NCI-H774 (cell line): ENCODE measurements at places on chromosomes 3 and 15.

GRCh38 chr15:100889385-100890050 lies 9.9 kb downstream of the ALDH1A3 start:
- no peak for DNase-seq

- DNase-seq, result no peak
These were observed 14.7 kb upstream of the RAB6B start for GRCh38 chr3:133910422-133910821.

- DNase-seq, result no peak
These were observed 2.1 kb upstream of the ALDH1A3 start for GRCh38 chr15:100877551-100877950.

DNA sequence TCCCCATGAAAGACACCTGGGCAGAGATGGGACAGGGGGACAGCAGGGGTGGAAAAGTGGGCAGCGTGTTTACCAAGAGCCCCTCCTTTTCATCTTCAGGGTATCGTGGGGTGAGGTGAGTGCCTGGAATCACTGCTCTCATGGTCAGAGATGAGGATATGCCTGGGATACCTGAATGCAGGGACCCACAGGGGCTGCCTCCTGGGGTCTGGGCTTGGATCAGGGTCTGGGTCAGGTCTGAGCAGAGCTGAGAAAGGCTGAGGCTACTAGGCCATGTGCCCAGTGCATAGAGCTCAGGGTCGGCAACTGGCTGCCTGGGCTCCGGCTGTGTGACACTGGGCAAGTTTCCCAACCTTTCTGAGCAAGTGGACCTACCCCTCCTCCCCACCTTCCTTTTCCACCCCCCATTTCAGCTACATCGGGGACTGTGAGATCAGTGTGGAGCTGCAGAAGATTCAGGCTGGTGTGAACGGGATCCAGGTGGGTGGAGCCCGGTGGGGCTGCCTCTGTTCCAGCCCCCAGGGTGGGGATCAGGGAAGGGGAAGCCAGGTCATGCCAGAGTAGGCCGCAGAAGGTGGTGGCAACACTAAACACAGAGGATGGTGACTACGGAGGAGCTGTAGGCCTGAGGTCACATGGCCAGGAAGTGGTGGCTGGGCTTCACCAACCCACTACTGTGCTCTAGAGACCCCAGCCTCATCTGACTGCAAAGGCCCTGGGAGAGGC lies 24.5 kb downstream of the ESYT3 start:
- no peak for DNase-seq

- no peak for DNase-seq
These were observed 38.2 kb downstream of the KLHL25 start for GRCh38 chr15:85756411-85757072.

DNA sequence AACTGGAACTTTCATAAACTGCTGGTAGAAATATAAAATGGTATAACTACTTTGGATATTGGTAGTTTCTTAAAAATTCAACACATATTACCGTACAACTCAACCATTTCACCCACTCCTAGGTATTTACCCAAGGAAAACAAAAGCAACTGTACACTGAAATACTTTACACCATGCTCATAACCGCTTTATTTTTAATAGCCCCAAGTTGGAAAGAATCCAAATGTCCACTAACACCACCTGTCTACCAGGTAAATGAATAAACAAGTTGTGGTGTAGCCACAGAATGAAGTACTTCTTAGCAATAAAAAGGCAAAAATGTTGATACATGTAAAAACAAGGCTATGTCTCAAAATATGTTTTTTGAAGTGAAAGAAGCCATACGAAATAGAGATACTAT lies 215.9 kb upstream of the PEX5L start:
- peak; percentile 86 for DNase-seq

DNA sequence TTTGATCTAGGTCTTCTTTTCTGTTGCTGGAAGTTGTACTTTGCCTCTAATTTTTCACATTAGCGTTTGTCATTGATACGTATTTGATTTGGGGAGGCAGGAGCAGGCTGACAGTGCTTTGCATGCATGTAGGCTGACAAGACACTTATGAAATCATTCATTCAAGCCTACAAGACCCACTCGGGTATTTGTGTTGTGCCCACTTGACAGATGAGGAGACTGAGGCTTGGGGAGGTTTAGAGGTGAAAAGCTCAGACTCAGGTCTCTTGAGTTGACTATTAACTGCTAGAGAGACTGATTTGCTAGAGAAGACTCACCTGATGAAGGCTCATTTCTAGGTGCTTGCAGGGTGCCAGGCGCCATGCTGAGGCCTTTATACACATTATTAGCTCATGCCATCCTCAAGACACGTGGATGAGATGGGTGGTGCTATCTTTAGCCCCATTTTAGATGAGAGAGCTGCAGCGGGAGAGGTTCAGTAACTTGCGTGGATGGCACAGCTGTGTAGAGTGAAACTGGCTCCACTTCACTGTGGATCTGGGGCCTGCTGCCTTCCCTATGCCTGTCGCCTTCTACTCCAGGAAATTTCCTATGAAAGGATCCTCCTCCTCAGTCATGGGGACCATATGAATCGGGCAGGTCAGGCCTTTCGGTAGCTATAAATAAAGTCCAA lies 192.7 kb downstream of the ITPR1 start:
- DNase-seq, result no peak

- DNase-seq, result no peak
These were observed 30.0 kb downstream of the SLC6A11 start for GRCh38 chr3:10845839-10846656.

- peak; percentile 27 for DNase-seq
These were observed 613.4 kb downstream of the MCTP2 start for GRCh38 chr15:94844538-94845389.
